GM23248 (cell line): ENCODE measurements at places on chromosomes 1 and 21. TPM values are rescaled to one million over a fixed set of nuclear protein-coding genes. Genes with fewer than 3 reads are reported as not detected.

Gene BTBD19
- 8.0 and 12.0 TPM in 2 replicates for total RNA-seq

- no peak overlapping the region for H3K4me3 ChIP-seq
- no peak for DNase-seq
- no peaks in the 10 kb centered on the region for H3K4me1 ChIP-seq
- H3K27ac ChIP-seq = no peak overlapping the region
Observed at GRCh38 chr21:41713495-41714281, 53.2 kb downstream of the RIPK4 start.

- no peak for DNase-seq
- H3K27me3 ChIP-seq = no peaks in the 10 kb centered on the region
- no peaks in the 10 kb centered on the region for H3K36me3 ChIP-seq
- no peak overlapping the region for H3K27ac ChIP-seq
Observed at GRCh38 chr1:54325703-54326461, 80.3 kb downstream of the SSBP3 start.

DNA sequence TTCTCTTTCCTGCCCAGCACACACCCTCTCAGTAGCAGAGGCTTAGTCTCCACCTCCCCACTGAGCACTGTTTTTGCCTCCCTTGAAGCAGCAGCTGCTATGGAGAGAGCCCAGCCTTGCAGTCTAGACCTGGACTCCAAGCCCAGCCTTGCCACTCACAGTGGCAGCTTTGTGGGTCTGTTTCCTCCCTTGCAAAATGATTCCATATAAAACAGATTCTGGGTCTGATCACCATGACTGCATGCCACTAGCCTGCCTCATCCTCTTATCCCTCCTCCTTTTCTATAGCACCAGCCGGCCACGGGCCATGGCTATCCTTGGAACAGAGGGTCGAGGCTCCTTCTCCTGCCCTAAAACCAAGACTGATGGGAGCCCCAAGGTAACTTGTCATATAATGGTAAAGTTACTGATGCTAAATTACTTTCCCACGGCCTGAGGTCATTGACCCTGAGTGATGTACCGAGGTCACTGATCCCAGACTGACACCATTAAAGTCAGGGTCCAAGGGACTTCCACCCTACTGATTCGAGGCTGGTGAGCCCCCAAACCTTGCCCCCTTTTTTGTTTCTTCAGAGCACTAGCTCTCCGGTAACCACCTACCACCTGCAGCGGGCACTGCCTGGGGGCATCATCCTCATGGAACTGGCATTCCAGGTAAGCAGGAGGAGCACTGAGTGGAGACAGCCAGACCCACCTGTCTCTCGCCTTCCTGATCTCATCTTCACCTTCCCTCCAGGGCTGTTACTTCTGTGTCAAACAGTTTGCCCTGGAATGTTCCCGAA is 7.9 kb downstream of the HYI start:
- H3K4me3 ChIP-seq = no peak overlapping the region
- no peak for DNase-seq
- no peaks in the 10 kb centered on the region for H3K27me3 ChIP-seq
- H3K36me3 ChIP-seq = peaks cover 13% of the 10 kb centered on the region; the same call in 1 of the 2 replicates
- no peaks in the 10 kb centered on the region for H3K4me1 ChIP-seq

DNA sequence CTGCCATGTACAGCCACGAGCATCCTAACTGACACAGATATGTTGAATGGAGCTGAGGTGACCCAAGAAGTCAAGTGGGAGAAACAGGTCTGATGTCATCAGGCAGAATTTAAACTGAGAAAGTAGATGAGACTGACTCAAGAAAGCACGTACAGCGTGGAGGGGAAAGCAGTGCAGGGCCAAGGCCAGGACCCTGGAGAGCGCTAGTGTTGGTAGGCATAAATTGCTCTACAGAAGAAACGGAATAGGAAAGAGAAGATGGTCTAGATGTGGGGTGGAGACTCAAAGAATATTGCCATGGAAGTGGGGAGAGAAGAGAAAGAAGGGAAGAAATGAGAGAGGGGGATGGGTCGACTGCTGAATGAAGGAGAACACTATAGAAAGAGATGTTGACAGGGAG is 45.3 kb upstream of the GJB5 start:
- no peaks in the 10 kb centered on the region for H3K4me1 ChIP-seq
- no peaks in the 10 kb centered on the region for H3K27me3 ChIP-seq
- no peak overlapping the region for H3K4me3 ChIP-seq
- DNase-seq = peak; percentile 32
- H3K27ac ChIP-seq = no peak overlapping the region

DNA sequence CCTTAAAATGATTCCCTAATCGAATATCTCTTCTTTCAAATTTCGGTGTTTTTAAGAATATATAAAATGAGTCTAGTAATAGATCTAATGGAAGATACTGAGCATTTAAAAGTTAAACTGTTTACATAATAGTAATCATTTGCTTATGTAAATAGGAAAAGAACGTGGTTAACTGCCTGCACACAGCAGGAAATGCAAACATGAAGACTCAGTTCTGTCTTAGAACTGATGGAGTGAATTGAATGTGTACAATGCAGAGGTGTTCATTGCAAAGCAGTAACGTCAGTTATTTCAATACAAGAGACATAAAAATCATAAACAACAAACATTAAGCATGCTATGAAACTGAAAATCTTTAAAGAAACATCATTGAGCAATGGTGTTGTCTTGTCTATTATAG is 359.4 kb upstream of the ADAMTS5 start:
- H3K4me1 ChIP-seq = 0 out of 2 replicates have a peak, but pooled peaks cover 4% of the 10 kb centered on the region
- H3K36me3 ChIP-seq = no peaks in the 10 kb centered on the region

- H3K36me3 ChIP-seq = no peaks in the 10 kb centered on the region
- H3K4me3 ChIP-seq = no peak overlapping the region
- H3K4me1 ChIP-seq = peaks cover 46% of the 10 kb centered on the region
- H3K27me3 ChIP-seq = no peaks in the 10 kb centered on the region
- DNase-seq = no peak
Observed at GRCh38 chr1:65821386-65821785, 28.7 kb downstream of the PDE4B start.

- DNase-seq = peak; percentile 20
- H3K4me3 ChIP-seq = no peak overlapping the region
- peaks cover 33% of the 10 kb centered on the region for H3K4me1 ChIP-seq
- H3K36me3 ChIP-seq = no peaks in the 10 kb centered on the region
- H3K27me3 ChIP-seq = no peaks in the 10 kb centered on the region
Observed at GRCh38 chr1:109441069-109441468, 14.8 kb upstream of the PSMA5 start.

Gene CITED4
- not detected in 2 replicates for total RNA-seq

Gene NPPA
- not detected in 2 replicates for total RNA-seq

GRCh38 chr1:11952455-11953109 is 18.1 kb downstream of the PLOD1 start:
- H3K27me3 ChIP-seq = no peaks in the 10 kb centered on the region
- no peak overlapping the region for H3K4me3 ChIP-seq
- H3K4me1 ChIP-seq = peaks cover 6% of the 10 kb centered on the region
- peak; percentile 84 for DNase-seq
- peaks cover 21% of the 10 kb centered on the region; the same call in 1 of the 2 replicates for H3K36me3 ChIP-seq
